ENCODE measurements at places on chromosomes 12 and 14.

- no peak for DNase-seq
Measured at GRCh38 chr12:29612912-29613311, 115.4 kb upstream of the OVCH1 start.

- no peak for DNase-seq
Measured at GRCh38 chr14:96718407-96718806, 78.8 kb upstream of the VRK1 start.

GRCh38 chr14:38129705-38130104 is 78.0 kb upstream of the SSTR1 start:
- no peak for DNase-seq

DNA sequence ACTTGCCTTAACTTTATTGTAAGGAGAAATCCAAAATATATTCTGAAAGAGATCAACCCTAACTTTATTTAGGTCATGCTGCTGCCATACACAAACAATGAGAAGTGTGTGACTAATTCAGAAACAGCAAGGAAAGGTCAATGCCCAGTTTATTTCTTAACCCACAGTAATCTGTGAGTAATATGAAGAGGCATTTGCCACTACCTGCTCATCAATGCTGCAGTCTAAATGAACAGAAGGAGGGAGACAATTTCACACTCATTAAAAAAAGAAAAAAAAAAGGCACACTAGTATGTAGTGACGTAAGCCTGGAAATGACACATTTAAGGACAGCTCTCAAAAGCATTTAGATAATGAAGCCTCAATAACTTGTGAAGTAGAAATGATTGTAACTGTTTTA is 90.5 kb upstream of the FOXN3 start:
- DNase-seq = no peak

DNA sequence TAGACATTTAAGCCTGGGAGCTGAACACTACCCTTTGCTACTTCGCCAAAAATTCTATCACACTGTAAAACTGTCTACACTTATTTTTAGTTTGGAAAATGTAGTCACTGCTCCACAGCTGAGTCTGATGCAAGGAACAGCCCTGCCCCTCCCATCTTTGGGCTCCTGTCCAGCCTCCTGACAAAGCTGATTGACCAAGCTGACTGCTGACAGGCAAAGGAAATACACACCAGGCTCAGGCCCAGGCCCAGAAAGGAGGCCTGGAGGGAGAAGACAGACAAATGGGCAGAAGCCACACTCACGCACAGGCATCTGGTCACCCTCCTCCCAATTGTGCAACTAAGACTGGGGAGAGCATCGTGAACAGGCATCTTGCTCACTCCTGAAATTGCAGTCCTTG is 55.3 kb downstream of the ISCA2 start:
- DNase-seq = no peak

GRCh38 chr12:55641595-55641994 is 4.9 kb downstream of the OR10P1 start:
- no peak for DNase-seq

- DNase-seq = peak; percentile 23
Measured at GRCh38 chr12:6407236-6407954, 23.4 kb downstream of the LTBR start.

- no peak for DNase-seq
Measured at GRCh38 chr14:37673439-37673838, 78.0 kb downstream of the TTC6 start.

DNA sequence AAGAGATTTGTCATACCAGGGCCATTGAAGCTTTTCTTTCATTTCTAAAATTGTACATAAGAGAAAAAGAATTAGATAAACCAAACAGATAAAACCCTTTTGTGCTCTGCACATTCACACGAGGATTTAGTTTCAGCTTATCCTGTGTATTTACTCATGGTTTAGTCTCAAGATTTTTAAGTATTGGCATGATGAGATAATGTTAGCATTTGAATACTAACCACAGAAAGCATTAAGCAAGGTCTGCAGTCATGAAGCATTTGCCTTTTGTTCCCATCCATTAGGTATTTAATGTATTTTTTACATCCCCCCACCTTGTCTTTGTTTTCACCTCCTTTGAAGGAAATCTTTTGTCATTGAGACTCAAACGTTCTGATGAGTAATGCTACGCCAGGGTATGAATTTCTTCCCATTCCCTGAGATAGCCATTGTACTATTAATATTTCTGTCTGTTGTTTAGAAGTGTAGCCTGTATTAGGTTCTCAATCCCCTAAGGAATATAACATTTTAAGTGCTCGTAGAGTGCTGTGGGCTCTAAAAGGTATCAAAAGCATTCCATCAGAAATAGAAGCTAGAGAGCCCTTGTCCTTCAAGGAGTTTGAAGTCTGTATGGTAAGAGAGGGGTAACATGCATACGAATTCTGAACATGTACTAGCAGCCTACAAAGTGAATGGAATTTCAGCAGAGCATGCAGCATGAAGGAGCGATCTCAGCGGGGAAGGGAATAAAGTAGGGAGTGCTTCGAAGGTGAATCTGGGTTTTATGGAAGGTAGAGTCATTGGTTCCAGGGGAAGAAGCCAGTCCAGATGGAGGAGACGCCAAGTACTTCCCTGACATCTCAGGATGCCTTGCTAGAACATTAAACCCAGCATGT is 22.3 kb downstream of the CRADD start:
- peak; percentile 23 for DNase-seq

DNA sequence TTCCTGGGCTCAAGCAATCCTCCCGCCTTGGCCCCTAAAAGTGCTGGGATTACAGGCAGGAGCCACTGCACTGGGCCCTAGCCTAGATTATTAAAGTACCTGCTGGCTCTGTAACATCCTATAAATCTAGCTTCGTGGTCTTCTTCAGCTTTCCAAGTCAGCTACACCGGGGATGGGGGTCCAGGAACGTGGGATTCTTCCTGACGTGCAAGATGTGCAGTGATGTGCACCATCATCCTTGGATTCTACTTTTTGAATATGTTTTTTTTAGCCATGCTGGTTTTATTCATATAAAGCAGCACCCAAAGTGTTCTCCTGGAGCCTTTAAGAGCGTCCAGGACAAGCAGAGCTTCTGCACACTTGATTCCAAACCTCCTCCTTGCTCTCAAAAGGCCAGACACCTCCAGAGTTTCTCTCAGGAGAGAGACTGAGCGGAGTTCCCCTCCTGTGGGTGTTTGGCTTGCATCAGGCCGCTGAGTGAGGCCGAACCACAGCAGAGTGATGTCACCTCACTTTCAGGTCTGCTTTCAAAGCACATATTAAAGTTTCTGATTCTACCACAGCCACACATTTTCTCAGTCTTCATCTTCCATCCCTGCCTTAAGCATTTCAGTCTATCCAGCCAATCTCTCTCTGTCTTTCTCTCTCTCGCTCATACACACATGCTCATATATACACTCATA is 33.4 kb downstream of the VCPKMT start:
- no peak for DNase-seq

DNA sequence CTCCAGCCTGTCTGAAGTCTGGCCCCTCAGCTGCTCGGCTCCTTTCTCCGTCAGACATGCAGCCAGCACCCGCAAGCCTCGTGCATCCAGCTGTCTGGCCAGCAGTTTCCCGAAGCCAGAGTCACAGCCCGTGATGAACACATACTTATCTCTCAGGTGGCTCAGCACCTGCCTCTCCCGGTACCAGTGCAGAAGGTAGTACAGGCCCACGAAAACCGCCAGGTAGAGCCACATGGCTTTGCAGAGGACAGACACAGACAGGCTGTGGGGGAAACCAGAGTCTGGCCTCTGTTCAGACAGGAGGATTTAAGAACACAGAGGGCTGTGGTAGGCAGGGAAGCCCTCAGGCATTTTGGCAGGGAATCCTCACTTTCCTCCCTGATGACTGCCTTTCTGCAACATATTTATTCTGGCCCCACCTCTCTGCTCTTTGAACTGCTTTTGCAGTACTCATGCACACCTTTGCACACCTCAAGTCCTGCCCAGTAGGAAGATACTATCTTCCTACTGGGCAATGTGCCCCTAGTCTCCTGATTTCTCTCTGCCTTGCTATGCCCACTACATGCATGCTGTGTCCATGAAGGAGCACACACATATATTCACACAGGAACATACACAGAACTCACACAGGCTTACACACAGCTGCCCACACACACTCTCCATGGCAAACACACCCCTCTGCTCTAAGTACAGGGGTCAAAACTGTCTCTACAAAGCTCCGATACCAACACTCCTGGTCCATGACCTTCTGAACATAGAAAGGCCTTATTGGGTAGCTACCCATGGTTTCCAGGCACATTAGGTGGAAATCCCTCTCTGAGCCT is at the start of gene RDH16:
TSS of gene RDH16 (minus strand) at position 380 of the 824 bp plus-strand sequence. CDS start at position 234, 146 bp downstream.
- no peak for DNase-seq

- DNase-seq = peak; percentile 22
Measured at GRCh38 chr14:20427231-20428009, 8.5 kb downstream of the KLHL33 start.

DNA sequence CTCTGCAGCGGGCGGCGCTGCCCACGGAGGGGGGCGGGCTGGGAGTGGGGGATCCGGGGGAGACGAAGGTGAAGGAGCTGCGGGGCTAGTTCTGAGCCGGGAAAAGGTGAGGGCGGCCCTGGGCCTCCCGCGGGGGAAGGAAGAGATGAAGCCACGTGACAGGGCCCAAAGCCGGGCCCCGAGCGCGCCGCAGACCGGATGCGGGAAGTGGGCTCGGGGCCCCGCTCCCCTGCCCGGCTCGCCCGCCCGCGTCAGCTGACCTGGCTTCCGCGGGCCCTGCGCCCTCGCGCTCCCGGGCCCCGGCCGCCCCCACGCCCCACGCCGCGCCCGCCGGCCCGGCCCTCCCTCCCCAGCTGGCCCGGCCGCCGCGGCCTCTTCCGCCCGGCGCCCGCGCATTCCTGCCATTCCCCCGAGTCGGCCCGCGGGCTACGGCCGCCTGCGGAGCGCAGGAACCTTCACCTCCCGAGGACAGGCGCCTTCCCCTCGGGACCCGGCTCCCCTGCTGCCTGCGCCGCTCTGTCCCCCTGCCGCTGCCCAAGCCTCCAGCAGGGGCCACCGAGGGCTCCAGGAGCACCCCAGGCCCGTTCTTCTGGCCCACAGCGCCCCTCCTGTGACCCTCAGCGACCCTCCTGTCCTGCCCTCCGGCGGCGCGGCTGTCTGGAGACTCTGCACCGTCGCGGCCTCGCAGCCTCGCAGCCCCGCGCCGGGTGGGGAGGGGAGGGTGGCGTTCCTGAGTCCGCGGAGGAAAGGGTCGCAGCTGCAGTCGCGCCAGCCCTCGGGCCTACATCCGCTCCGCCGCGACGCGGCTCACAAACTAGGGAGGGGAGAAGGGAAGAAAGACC is 20.4 kb downstream of the NINJ2 start:
- DNase-seq = peak; percentile 31

GRCh38 chr14:79293482-79294177 is 917.7 kb downstream of the DIO2 start:
- DNase-seq = no peak
